ENCODE measurements at places on chromosomes 7 and 10. TPM values are rescaled to one million over a fixed set of nuclear protein-coding genes. Genes with fewer than 3 reads are reported as not detected.

Gene PITX3
- 0.32 TPM for polyA plus RNA-seq

Gene SFXN4
- 54.5 TPM for polyA plus RNA-seq

Gene TMEM130
- not detected for polyA plus RNA-seq

Gene PAX4
- polyA plus RNA-seq: not detected

Gene FAM13C
- polyA plus RNA-seq: not detected

Gene TPK1
- 5.1 TPM for polyA plus RNA-seq

Gene NANOS1
- polyA plus RNA-seq: 0.94 TPM

Gene ITGA8
- polyA plus RNA-seq: 0.04 TPM

Gene CYP2C19
- polyA plus RNA-seq: not detected

Gene RTKN2
- polyA plus RNA-seq: 0.35 TPM

Gene SEMA3E
- polyA plus RNA-seq: not detected

Gene HOXA3
- not detected for polyA plus RNA-seq

Gene WBP1L
- polyA plus RNA-seq: 10.7 TPM

Gene TBX20
- polyA plus RNA-seq: not detected

Gene GUSB
- polyA plus RNA-seq: 80.9 TPM

Gene TFR2
- 82.0 TPM for polyA plus RNA-seq

Gene GJD4
- polyA plus RNA-seq: not detected

Gene DAGLB
- 9.3 TPM for polyA plus RNA-seq

Gene C7orf33
- not detected for polyA plus RNA-seq

Gene CALML5
- polyA plus RNA-seq: not detected

Gene NUTM2D
- 5.4 TPM for polyA plus RNA-seq

Gene AKR1C4
- polyA plus RNA-seq: not detected

Gene OR9A2
- polyA plus RNA-seq: not detected

Gene SEPTIN14
- polyA plus RNA-seq: 0.07 TPM

Gene ADCY1
- polyA plus RNA-seq: 0.01 TPM

Gene SP4
- polyA plus RNA-seq: 2.4 TPM

Gene FLNC
- polyA plus RNA-seq: 29.0 TPM

Gene EBLN1
- 0.50 TPM for polyA plus RNA-seq

Gene PON3
- polyA plus RNA-seq: not detected

Gene UBE2D1
- polyA plus RNA-seq: 9.0 TPM
